ENCODE measurements at places on chromosomes 7 and 10. TPM values are rescaled to one million over a fixed set of nuclear protein-coding genes. Genes with fewer than 3 reads are reported as not detected.

CPA1 gene
- total RNA-seq, result 0.30 TPM

ATXN7L1 gene
- 7.2 TPM for total RNA-seq

BEND7 gene
- 4.8 TPM for total RNA-seq

UCN3 gene
- total RNA-seq, result not detected

KIAA1217 gene
- total RNA-seq, result 7.1 TPM

LIPF gene
- total RNA-seq, result not detected

HOXA4 gene
- total RNA-seq, result 0.89 TPM

OR9A2 gene
- not detected for total RNA-seq

FAM13C gene
- 1.2 TPM for total RNA-seq

CC2D2B gene
- total RNA-seq, result 0.30 TPM

ALOX5 gene
- total RNA-seq, result not detected

CALHM3 gene
- not detected for total RNA-seq

CALHM1 gene
- not detected for total RNA-seq

OR2A7 gene
- not detected for total RNA-seq

PPP1R9A gene
- total RNA-seq, result 0.51 TPM

CTAGE4 gene
- not detected for total RNA-seq

GAD2 gene
- total RNA-seq, result not detected

FKBP6 gene
- total RNA-seq, result not detected

All from smooth muscle cell of the umbilical artery (primary cell).